Lung microvascular endothelial cell (primary cell): ENCODE measurements at places on chromosomes 7 and 10. TPM values are rescaled to one million over a fixed set of nuclear protein-coding genes. Genes with fewer than 3 reads are reported as not detected.
A peak's percentile ranks its signal among the peaks of the same experiment; 100 is the strongest.

DNA sequence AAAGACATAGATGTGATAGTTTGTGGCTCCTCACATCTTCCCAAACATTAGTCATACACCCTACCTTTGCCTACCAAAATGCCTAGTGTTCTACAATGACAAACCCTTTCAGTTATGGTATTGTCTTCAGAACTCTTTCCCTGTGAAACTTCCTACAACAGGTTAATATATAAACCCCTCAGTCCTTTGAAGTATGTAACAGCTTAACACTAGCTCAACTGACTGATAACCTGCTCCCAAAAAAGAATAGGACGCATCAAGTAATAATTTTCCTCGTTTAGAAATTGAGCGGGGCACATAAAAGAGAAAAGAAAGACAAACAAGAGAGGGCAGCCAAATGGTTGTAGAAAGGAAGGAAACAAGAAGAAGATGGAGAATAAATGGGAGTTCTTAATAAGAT, 49.9 kb upstream of the RNF148 start:
- DNase-seq = no peak

GRCh38 chr7:52436278-52436677, 599.2 kb upstream of the POM121L12 start:
- DNase-seq = no peak

GRCh38 chr7:75739796-75740672, 1.3 kb upstream of the HIP1 start:
- DNase-seq = peak; percentile 43

- no peak for DNase-seq
Measured at GRCh38 chr7:28026237-28026636, 154.4 kb downstream of the JAZF1 start.

MAPK8 gene
- total RNA-seq = 24.0 and 37.3 TPM in 2 replicates

DNA sequence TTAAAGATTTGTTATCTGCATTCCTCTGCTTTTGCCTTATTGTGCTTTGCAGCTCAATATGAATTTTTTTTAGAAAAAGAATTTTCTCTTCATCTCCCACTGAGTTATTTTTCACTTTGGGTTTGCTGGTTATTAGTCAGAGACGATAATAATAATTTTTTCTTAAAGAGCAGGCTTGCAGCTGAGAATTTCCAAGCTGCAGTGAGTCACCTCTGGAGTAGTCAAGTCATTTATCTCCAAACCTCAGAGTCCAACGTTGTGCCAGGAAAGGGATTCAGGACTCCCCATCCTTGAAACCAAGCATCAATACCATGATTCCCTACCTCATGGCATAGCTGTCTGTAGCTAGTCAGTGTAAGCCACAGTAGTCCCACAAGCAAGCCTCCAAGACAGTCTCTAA, 15.2 kb upstream of the EGR2 start:
- DNase-seq = no peak

OIT3 gene
- under 0.01 TPM in 2 replicates for total RNA-seq

DNA sequence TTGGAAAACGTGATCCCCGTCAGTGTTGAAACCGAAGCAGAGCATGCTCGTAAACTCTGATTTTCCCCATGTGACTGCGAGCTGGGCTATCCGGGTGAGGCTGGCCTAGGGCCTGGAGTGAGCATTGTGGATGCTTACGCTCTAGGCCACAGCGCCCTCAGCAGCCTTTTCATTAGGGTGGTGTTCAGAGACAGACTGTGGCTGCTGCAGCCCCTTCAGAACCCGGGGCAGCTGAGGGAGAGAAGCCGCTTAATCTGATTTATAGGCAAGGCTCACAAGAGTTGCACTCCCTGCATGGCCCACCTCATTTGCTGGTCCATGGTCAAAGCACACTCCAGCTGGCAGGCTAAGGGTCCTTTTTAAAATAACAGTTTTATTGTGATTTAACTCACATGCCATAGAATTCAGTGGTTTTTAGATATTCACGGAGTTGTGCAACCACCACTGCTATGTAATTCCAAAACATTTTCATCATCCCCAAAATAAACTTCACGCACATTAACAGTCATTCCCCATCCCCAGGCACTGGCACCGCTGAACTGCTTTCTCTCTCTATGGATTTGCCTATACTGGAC, 72.5 kb downstream of the SYPL1 start:
- DNase-seq = no peak

PRRT4 gene
- total RNA-seq = not detected in 2 replicates

DNA sequence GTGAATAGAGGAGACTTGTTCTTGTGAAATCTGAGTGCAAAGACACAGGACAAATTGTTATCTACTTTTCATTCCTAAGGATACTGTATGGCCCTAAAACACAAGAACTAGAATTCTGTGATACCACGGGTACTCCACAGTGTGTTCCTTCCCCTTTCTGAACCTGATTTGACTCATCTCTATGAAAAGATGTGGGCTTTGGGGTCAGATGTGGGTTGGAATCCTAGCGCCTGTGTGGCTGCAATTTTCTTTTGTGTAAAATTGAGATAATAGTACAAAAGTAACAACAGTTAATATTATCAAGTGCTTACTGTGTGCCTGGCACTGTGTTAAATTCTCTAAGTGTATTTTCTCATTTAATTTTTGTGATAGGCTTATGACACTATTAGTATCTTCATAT, 8.1 kb downstream of the SRGN start:
- no peak for DNase-seq

GRCh38 chr10:24744946-24745345, 21.3 kb upstream of the ARHGAP21 start:
- DNase-seq = peak; percentile 36

DNA sequence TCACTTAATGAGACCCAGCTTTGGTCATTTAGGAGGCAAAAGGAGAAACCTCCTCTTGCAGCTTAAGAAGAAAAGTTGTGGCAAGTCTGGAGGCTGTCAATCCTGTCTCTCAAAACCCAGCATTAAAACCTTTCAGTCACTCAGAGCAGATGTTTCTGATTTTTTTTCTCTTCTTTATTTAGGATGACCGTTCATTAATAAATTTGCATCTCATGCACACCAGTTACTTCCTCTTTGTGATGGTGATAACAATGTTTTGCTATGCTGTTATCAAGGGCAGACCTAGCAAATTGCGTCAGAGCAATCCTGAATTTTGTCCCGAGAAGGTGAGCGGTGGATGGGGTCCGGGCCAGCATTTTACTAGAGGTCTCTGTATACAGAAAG, 32.0 kb downstream of the TMEM248 start:
- no peak for DNase-seq

PDAP1 gene
- 15.7 and 17.9 TPM in 2 replicates for total RNA-seq

NOBOX gene
- total RNA-seq = not detected in 2 replicates

DNA sequence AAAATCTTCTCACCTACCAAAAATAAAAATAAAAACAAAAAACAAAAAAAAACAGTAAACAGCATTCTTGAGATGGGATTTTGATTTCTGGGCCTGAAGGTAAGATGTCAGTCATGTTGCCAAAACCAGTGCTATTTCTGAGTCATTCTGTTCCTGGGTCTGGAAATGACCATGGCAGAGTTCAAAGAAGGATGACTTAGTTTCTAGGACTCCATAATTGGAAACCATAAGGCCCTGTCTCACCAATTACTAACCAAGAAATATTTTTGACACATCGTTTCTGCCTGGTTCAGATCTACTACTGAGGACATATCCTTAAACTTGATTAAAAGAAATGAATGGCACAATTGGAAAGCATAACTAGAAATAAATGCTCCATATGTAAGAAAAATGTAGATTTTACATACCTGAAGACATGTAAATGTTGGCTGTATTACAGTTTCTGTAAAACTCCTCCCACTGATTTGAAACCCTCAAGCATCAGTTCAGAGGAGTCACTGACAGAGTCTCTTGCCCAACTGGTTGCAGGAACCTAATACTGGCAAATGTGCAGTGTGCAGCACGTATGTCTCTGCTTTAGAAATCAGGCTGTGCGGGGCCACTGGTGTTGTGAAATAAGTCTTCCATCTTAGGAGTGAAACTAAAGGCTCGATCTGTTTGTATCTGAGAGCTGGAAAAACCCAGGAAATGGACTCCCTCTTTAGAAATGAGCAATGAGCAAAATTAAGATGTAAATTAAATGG, 84.8 kb upstream of the EGR2 start:
- DNase-seq = no peak

- DNase-seq = no peak
Measured at GRCh38 chr7:114279901-114280300, 134.7 kb upstream of the FOXP2 start.

NXPH1 gene
- total RNA-seq = not detected in 2 replicates

DNA sequence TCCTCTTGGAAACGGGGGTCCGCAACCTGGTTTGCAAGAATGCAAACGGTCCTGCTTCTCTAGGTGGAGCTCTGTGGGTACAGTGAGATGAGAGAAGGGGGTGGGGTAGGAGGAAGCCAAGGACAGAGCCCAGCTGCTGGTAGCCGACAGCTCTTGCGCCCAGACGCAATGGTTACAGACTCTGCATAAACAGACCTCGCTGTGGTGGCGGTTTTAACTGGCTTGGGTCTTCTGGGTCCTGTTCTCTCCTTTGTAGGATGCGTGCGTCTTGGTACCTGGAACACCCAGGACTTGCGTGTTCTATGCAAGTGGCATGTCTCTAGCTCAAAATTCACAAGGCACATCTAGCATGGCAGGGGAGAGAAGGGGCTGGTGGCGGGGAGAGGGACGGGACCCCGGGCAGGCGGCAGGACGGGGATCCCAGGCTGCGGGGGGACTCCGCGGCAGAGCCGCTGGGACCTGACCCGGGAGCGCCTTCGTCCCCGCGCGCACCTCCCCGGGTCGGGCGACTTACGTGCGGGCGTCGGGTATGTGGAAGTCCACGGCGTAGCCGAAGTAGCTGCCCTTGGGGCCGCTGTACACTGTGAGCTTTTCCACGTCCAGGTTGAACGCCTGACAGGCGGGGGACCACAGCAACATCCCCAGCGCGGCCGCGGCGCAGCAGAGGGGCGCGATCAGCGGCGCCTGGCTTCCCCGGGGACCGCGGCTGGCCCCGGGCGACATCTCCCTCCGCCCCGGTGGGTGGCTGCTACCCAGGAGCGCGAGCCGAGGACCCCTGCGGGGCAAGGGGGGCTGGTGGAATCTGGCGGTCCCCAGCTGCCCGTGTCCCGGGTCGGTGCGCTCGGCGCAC, 448 bp downstream of the ITGA8 start:
- DNase-seq = peak; percentile 39

HUS1 gene
- 6.8 and 9.5 TPM in 2 replicates for total RNA-seq

GRCh38 chr7:80665526-80665925, 27.1 kb downstream of the CD36 start:
- no peak for DNase-seq

GRCh38 chr7:105742787-105743186, 133.6 kb downstream of the ATXN7L1 start:
- DNase-seq = no peak

DNA sequence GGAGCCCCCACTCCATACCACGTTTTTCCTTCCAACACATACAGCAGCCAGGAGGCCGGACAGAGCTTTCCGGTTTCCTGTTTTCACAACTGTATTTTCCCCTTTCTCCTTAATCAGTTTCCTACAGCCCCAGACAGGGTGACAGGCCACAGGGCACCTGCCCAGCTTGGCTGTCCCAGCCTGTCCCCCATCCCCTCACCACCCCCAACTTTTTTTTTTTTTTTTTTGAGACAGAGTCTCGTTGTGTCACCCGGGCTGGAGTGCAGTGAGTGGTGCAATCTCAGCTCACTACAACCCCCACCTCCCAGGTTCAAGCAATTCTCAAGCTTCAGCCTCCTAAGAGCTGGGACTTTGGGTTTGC, 10.3 kb upstream of the HSPB1 start:
- peak; percentile 93 for DNase-seq

DNA sequence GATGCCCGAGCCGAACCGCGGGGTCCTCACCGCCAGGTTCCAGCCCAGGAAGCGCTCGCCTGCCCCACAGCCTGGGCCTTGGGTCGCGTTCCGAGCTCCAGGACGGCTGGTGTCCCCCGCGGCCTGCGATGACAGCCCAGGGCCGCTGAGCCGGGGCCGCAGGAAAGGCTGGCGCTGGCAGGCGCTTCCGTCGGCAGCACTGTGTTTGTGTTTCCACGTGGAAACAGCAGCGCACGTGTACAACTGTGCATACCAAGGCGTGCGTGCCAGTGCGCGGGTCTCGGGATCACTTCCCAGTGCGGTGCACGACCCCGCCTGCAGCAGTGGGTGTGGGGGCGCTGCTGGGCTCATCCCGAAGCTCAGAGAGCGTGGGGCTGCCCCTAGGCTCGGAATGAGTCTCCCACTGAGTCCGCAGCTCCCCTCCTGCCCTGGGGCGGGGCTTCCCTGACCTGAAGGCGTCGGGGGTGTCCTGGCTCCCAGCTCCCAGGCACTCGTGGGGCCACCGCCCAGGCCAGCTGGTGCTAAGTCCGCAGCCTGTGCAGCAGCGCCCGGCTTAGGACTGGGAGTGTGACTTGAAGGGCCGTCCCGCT, 17.2 kb downstream of the AP5Z1 start:
- peak; percentile 58 for DNase-seq

BICC1 gene
- total RNA-seq = under 0.01 and 0.20 TPM in 2 replicates

- peak; percentile 97 for DNase-seq
Measured at GRCh38 chr7:135147899-135148721, at the start of gene TMEM140. Gene TMEM140 (plus strand): TSS chr7:135148072. CDS start chr7:135164442, 16,370 bp downstream.

DNA sequence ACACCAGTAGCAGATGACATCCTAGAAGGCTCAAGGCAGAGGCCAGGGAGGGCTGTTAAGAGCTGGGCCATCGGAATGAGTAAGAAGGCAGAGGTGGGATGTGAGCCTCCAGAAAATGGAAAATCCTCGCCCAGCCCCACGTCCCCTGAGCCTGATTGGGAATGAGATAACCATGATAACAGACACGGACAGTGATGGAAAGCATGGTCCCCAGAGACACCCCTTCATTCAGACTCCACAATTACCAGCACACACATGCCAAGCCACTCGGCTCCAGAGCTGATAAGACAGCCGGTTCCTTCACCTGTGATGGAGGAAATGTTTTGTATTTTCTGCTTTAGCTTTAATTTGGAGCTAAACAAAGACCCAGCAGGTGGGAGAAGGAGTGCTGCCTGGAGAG, 106.0 kb downstream of the GRID1 start:
- DNase-seq = no peak

DNA sequence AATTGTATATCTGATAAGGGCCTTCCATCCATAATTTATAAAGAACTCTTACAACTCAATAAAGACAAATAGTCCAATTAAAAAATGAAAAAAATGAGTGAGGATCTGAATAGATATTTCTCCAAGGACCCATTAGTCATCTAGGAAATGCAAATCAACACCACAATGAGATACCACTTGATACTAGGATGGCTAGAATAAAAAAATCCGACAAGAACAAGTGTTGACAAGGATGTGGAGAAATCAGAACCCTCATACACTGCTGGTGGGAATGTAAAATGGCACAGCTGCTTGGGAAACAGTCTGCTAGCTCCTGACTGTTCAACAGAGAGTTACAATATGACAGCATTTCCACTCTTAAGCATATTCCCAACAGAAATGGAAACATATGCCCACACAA, 24.6 kb downstream of the ALOX5 start:
- DNase-seq = no peak

- no peak for DNase-seq
Measured at GRCh38 chr10:86500846-86501245, 20.7 kb downstream of the WAPL start.

- no peak for DNase-seq
Measured at GRCh38 chr7:42380401-42380800, 143.4 kb upstream of the GLI3 start.

HGF gene
- 0.20 and 0.22 TPM in 2 replicates for total RNA-seq

DNA sequence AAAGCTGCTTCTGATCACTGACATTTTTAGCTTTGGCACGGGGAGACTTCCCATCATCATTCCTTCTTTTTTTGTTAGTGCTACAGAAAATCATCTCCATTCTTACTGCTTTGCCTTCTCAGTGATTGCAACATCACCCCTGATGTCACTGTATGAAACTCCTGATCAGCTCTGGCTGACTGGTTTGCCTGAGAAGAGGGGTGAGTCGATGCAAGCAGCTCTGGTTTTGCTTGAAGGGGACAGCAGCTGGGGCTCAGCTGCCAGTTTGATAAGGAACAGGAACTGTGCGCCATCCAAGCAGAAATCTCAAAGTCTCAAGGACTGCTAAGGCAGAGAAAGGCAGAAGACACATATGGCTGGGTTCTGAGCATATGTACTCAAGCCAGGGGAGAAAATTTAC, 808.5 kb upstream of the CELF2 start:
- DNase-seq = no peak
